Suppressor macrophage (primary cell): ENCODE measurements at places on chromosomes 12 and 14.
A peak's percentile ranks its signal among the peaks of the same experiment; 100 is the strongest.

DNA sequence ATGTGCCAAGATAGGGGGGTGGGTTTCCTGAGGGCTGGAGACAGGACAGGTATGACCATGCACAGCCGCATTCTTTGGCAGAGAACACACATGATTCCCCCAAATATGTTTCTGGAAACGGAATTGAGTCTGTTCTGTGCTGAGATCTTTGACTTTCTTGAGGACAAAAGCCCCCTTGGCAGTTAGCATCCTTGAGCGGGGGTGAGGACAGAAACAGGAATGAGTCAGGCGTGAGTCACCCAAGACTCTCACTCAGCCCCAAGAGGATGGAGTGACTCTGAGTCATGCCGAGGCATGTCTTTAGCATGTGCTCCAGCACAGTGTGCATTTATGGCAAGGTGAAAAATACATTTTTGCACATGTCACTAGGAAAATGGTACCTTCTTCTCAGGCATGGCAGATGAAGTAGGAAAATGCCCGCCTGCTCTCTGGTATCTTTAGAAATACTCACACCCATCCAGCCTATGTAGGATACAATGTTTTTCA is 52.1 kb downstream of the DAD1 start:
- DNase-seq, result peak; percentile 94

DNA sequence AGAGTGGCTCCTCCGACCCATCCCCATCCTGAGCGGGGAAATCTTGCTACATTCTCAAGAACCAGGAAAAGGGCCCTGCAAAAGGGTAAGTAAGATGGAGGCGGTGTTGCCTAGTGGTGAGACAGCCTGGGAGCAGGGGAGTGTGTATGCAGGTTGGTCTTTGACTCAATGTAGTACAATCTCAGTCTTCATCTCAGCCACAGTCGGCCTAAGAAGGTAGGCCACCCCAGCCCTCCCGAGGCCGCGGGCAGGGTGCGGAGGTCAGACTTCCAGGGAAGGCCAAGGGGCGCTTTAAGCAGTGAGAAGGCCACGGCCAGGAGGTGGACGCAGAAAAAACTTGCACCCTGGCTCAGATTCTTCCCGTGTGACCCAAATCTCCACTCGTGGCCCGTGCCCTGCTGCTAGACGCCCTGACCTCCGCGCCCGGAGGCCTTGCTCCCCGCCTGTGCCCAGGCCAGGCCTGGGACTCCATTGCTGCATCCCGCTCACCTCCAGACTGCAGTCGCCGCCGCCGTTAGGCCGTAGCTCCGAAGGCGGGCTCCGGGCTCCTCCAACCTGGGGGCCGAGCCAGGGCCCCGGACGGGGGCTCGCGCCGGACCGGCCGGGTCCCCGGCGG is 435 bp downstream of the FOXM1 start:
- no peak for DNase-seq

DNA sequence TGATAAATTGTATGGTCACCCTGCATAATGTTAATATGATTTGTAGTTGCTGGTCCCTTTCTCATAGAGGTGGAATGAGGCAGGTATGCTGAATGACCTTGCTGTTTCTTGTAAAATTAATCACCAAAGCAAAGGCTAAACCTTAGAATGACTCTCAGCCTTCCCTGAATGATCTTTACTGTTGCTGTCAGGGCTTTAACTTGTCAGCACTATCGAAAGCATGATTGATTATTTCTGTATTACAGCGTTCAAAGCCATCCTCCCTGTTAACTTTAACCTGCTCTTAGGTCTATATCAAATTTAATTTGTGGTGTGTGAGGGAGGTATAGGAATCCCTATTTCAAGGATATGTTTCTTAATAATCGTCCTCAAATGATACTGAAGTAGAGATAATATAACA is 23.1 kb downstream of the RASSF8 start:
- DNase-seq, result no peak

DNA sequence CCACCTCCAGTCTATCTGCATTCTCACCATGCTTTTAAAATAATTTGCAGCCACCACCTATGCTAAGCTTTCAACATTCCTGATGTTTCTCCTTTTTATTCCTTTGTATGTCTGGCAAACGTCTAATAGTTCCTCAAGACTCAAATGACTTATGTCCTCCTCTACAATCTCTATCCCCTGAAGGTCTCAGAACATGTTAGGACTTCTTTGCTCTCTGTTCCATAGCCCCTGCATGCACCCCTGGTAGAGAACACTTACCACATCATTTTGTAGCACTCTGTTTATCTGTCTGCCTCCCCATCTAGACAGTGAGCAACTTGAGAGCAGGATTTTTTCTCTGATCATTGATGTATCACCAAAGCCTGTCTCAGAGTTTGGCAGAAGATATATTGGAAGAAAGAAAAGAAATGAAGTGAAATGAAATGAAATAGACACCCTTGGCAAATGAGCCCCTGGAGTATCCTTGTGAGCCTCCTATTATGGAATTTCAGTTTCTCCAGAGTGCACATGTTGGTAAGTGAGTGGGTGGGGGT is 1231.2 kb upstream of the FLRT2 start:
- no peak for DNase-seq

- DNase-seq, result no peak
Observed at GRCh38 chr12:103887738-103888137, 42.5 kb upstream of the HSP90B1 start.

DNA sequence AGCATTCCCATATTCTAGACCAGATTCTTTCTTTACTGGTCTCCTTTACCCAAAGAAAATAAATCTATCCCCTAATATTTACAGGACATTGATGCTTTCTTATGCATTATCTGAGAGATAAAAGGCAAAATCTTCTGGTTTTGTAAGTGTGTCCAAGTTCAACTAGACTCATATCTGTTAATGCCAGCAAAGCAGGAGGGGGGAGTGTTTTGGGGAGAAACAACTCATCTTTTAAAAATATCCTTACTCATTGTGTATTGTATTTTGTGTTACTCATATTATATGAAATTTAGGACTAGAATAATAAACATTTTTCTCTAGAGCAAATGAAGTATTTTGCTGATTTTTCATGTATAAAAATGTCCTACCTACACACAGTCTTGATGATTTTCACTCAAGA is 54.8 kb downstream of the SAMD4A start:
- no peak for DNase-seq

- peak; percentile 97 for DNase-seq
Observed at GRCh38 chr12:108722992-108723766, 8.1 kb downstream of the CORO1C start.
